ENCODE measurements at places on chromosomes 13 and 19.

GRCh38 chr13:27852491-27852890 is 60.2 kb downstream of the GSX1 start:
- DNase-seq = no peak

GRCh38 chr13:33058776-33059327 is 42.6 kb downstream of the KL start:
- DNase-seq = no peak

- DNase-seq = no peak
These were observed 7.2 kb downstream of the GPX4 start for GRCh38 chr19:1110809-1111640.

DNA sequence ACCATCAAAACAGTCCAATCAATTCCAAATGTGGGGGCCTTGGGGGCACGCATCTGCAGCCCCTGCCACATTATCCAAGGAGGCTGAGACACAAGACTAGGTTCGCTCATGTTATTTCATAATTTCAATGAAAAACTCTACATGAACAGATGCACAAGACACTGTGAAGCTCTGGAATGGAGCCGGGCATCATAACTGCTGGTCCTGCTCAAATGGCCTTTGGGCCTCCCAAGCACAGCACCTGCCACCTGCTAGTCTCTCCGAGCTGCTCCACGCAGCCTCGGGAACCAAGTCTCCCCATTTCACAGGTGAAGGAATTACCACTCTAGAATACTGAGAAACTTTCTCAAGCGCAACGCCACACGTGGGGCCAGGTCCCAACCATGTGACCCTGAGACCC is 16.9 kb downstream of the CARS2 start:
- DNase-seq = no peak

DNA sequence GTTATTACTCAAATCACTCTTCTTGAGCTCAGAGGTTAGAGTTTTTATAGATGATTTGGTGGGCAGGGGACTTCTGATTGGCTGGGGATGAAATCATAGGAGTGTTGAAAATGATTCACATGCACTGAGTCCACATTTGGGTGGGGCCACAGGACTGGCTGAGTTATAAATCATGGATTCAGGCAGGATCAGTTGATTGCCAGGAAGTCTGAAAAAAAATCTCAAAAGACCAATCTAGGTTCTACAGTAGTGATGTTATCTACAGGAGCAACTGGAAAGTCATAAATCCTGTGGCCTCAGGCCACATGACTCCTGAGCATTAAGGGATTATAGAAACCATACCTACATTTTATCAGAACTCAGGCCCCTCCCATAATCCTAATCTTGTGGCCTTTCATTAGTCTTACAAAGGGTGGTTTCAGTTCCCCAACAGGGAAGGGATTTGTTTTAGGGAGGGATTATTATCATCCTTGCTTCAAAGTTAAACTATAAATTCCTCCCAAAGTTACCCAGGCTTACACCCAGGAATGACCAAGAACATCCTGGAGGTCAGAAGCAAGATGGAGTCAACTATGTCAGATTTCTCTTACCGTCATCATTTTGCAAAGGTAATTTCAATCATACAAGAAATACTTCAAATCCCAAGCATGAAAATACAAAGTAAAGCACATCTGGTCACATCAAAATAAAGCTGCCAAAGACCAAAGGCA is 5.6 kb upstream of the CCDC70 start:
- DNase-seq = no peak

- DNase-seq = no peak
These were observed 26.5 kb downstream of the CAPS start for GRCh38 chr19:5940260-5941208.

DNA sequence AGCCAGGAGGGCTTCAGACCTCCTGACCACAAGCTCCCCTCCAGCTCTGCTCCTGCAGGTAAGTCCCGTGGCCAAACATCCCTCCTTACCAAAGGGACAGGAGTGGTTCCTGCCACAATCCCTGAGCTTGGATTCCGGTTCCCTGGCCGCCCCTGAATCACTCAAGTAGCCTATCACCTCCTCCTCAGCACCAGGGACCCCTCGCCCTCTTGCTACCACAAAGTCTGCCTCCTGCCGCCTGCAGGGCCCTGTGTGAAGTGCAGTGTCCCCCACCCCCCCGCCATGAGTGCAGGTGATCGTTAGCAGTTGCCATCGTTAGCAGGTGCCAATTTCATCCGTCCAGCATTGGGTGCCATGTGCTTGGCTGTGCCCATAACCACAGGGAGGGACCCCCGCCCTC is 40.8 kb upstream of the RANBP3 start:
- no peak for DNase-seq

GRCh38 chr13:30832845-30833332 is 73.2 kb upstream of the MEDAG start:
- DNase-seq = no peak

- DNase-seq = peak; percentile 86
These were observed at the start of gene EMP3 for GRCh38 chr19:48325265-48325910. EMP3 (plus strand) TSS chr19:48325552; CDS start chr19:48326845, 1,293 bp downstream.

DNA sequence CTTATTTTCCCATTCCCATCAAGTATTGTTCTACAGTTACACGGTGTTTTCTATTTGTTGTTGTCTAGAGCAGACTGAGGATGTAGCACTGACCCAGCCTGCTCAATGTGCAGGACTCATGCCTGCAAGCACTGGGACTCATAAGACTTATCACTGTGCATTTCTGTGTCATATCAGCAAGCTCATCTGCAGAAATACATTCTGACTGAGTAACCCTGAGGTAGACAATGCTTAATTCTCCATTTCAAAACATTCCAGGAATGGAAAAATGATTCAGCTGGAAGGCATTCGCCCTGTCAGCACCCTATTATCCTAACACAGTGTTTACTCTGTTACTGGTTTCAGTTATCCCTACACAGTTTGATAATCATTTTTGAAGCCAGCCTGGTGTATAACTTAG is 2506.4 kb downstream of the PCDH9 start:
- no peak for DNase-seq

- DNase-seq = no peak
These were observed 61.8 kb downstream of the AKAP11 start for GRCh38 chr13:42333613-42334328.

DNA sequence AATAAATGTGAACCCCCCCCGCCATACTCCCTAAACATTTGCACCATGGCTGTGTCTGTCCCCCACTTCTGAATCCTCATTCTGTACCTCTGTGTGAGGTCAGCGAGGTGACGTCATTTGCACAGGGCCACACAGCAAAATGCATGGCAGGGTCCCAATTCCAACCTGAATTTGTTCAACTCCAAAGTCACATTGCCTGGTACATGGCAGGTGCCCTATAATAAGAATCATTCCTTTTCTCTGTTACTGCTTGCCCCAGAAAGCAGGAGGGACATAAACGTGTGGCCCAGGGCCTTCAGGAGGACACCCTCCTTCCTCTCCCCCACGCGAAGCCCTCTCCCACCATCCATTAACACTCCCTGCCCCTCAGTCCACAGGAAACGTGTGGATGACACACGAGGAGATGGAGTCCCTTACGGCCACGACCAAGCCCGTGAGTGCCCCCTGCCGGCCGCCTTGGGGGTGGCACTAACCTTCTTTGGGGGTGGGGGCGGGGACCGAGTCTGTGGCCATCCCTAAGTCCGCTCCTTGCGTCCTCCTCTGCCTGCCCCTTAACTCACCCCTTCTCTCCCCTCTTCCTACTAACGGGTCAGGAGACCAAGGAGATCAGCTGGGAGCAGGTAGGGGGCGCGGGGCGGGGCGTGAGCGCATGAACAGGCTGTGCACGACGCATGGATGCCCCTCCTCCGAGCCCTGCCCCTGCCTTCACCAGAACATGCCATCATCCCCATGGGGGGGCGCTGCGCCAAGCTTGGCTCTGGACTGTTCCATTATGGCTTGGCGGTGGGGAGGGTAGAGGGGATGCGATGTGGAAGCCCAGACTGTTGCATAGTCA is 9.4 kb downstream of the HRC start:
- peak; percentile 66 for DNase-seq

- DNase-seq = no peak
These were observed 26.7 kb upstream of the ISYNA1 start for GRCh38 chr19:18464646-18465045.

DNA sequence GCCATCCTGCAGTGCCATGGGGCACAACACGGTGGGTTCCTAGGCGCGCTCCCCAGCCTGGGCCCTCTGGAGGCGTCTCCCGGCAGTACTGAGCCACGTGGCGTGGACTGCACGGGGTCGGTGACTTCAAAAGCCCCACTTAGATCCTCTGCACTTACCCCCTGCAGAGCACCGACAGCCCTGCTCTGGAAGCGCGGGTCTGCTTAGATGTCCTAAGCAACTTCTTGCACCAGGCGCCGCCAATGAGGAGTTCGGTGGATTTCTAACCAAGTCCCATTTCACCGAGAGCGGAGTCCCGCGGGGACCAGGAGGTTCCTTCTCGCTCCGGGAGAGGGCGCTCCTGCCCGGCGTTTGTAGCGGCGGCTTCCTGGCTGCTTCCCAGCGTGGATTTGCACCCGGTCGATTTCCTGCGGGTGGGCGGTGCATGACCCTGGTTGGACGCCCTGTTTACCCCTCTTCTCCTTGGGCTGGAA is 25.2 kb upstream of the ZNF845 start:
- DNase-seq = no peak

- DNase-seq = no peak
These were observed 14.8 kb downstream of the DDX39A start for GRCh38 chr19:14404312-14404711.

GRCh38 chr19:37869766-37870340 is 36.5 kb downstream of the WDR87 start:
- DNase-seq = no peak

DNA sequence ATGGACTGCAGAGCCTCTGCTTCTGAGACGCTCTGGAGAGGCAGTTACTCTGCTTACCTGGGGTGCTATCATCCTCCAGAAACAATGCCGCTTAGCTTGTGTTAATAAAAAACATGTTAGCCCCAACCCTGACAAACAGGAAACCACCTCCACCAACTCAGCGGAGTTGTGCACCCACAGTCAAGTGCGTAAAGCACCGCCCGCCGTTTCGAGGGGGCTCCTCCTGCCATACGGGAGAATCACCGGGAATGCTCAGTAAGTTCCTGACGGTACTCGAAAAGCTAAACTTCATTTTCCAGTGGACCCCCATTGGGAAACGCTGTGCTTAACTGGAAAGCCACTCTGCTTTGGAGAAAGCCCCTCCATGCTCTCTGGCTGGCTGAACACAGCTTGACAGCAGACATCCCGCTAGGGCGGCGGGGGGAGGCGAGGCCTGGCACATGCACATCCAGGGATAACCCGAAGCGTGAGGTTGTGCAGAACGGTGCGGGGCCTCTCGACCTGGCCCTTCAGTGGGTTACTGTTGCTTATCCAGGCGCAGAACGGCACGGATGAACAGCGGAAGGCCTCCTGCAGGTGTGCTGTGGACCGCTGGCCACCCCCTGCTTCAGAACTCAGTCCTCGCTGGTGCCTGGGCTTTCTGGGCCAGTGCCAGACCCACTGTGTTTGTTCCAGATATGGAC is 17.1 kb downstream of the GAS6 start:
- DNase-seq = peak; percentile 27

DNA sequence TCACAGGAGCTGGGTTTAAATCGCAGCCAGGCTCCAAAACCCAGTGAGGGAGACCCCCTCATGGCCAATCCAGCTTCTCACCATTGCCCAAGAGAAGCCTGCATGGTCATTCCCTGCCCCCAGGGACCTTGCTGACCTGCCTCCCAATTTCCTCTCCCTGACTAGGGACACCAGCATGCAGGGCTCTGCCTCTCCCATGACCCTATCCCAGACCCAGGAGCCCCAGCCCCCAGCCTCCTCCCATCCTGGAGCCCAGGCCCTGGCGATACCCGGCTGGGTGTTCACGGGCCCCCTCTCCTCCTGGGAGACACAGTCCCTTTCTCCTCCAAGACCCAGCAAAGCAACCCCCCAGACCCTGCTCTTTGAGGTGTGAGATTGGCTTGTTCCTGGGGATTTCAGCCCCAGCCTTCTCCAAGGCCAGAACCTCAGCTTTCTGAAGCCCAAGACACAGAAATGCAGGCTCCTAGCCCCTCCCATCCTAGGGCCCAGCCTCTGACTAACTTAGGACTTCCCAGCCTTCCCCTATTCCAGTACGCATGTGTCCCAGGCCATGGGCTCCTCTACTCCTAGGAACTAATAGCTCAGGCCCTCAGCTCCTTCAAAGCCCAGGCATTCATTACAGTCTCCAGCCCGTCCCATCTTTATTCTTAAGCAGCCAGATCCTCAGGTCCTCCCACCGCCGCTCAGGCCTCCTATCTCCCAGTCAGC is 1.1 kb downstream of the GYS1 start:
- DNase-seq = no peak

DNA sequence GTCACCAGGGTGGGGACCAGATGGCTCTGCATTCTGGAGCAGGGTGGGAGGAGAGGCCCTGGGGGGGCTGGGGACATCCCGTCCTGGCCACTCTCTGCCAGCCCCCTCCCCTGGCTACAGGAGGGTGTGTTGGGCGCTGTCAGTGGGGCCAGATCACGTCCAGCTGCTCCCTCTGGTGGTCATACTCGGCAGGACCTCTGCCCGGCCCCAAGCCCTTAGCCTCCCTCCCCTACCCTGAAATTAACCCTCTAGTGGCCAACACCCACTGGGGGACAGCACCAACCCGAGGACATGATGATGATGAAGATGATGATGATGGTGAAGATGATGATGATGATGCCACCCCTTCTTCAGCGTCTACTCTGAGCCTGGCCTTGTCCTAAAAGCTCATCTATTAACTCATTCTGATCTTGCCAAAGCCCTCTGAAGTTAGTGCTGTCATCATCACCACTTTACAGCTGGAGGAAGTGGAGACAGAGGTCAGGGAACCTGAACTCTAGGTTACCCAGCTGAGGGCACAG is 590 bp upstream of the LGI4 start:
- peak; percentile 37 for DNase-seq

- DNase-seq = no peak
These were observed 48.6 kb downstream of the ZNF91 start for GRCh38 chr19:23346696-23347095.

GRCh38 chr13:26280822-26281221 is 26.9 kb downstream of the CDK8 start:
- no peak for DNase-seq

- DNase-seq = no peak
These were observed 723.7 kb upstream of the SLITRK1 start for GRCh38 chr13:84605927-84606326.

- no peak for DNase-seq
These were observed 251.3 kb upstream of the PCDH9 start for GRCh38 chr13:67481445-67481844.

GRCh38 chr13:111482126-111482525 is 161.7 kb downstream of the TEX29 start:
- no peak for DNase-seq

DNA sequence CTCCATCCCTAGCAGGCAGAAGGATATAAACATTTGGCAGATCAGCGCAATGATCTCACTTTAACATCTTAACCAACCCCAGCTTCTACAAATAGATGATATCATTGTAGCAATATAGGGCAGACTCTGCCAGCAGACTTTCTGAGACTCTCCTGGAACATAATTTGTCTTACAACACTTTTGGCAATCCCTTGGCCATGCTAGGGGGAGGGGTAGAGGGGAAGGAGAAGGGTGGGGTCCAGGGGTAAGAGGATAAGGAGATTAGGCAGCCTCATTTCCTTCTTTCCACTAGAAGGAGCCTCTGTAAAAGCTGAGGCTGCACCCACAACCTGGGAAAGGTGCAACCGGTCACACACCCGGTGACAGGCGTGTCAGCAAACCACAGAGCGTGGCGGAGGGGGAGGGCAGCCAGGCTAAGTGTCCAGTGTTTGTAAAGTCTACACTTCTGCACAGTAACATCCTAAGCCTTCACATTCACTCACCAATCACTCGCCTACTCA is 8.7 kb upstream of the UBAC2 start:
- no peak for DNase-seq
